CD4-positive, alpha-beta T cell treated with Interferon gamma for 1 hour (primary cell): ENCODE measurements at places on chromosomes 4 and X.
A peak's percentile ranks its signal among the peaks of the same experiment; 100 is the strongest.

GRCh38 chr4:41533680-41534079 is 4.3 kb upstream of the LIMCH1 start:
- no peak for DNase-seq

- DNase-seq = no peak
Measured at GRCh38 chr4:6298035-6298434, 28.4 kb downstream of the WFS1 start.

- DNase-seq = no peak
Measured at GRCh38 chrX:136168929-136169735, 21.8 kb downstream of the FHL1 start.

- peak; percentile 33 for DNase-seq
Measured at GRCh38 chr4:82430964-82431745, 765 bp downstream of the ENOPH1 start.

- DNase-seq = no peak
Measured at GRCh38 chrX:14194711-14195110, 165.0 kb upstream of the GEMIN8 start.

- DNase-seq = no peak
Measured at GRCh38 chrX:97168646-97169045, 284.9 kb downstream of the RPA4 start.

- DNase-seq = no peak
Measured at GRCh38 chrX:9710332-9710731, 55.3 kb downstream of the GPR143 start.

GRCh38 chr4:141955696-141956095 is 319.3 kb downstream of the IL15 start:
- no peak for DNase-seq

DNA sequence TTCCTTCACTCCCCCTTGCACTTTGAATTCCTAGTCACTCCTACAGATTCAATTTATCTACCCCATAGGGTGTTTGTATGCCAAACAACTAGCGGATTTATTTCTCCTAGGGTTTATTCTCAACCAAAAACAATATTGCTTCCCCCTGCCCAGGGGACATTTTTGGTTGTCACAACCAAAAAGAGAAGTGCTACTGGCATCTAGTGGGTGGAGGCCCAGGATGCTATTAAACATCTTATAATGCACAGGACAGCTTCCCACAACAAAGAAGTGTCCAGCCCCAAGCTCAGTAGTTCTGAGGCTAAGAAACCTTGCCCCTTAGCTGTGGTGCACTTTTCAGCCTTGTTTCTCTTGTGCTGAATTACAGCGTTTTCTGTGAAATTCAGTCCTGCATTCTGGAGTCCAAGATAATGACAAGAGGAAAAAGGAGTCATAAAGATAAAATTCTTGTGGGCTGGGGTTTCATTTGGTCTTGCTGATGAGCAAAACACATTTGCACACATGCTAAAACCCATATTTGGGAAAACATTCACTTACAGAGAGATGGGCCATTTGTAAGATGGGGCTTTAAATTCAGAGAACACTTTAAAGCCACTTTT is 11.2 kb upstream of the SYTL4 start:
- DNase-seq = no peak

DNA sequence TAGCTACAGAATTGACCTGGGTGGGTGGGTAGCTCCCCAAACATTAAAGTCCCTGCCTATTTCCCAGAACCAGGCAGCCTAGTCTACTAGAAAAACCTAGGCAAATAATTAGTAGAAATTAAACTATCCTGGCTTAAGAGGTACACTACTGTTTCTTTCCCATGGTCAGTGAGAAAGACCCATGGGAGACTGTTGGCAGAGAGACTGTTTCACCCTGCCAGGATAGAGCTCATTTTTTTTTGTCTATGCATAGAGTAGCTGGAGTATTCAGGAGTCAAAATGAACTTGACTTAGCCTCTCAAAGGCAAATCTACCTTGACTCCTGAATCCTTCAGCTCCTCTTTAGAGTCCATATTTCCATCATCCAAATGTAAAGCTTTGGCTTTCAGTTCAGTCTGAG is 107.0 kb upstream of the AR start:
- DNase-seq = no peak

DNA sequence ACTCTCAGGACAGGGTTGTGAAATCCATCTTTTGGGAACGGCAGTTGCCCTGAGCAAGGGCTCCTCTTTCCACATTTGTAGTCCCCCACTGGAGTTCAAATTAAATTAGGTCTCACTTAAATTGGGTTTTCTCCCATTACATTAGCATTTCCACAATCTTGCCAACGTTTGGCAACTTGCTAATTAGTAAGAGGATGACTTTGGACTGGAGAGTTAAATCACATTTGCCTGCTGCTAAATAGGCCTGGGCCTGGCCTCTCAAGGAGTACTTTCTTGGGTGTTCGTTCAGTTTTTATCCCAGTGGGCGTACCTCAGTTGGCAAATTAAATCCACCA is 33.8 kb downstream of the TNIP3 start:
- DNase-seq = no peak

DNA sequence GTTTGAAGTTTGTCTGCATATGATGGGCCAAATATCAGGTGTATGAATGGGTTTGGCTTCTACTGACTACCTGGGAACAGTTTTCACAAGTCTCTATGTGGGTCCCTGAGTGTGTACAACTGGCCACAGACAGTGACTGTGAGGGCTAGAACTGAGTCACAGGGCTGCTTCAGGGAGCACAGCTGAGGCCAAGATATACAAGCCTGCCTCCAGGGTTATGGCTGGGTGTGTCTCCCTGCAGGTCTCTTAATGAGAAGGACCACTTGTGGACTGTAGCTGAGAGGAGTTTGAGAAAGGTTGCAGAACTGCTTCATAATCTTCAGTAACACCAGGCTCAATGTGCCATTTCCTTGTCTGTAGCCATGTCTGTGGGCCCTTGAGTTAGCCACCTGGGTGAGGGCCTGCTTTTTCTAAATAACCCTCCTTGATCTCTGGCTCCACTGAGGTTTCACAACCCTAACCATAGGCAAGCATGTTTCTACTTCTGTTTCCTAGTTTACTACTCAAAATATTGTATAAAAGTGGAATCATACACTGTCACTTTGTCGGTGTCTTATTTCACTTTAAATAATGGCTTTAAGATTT is 81.3 kb downstream of the ZNF732 start:
- DNase-seq = no peak

GRCh38 chr4:86100539-86101215 is 259.2 kb downstream of the MAPK10 start:
- DNase-seq = no peak

- no peak for DNase-seq
Measured at GRCh38 chr4:76055016-76055415, 19.1 kb upstream of the CXCL11 start.

- DNase-seq = no peak
Measured at GRCh38 chr4:92334716-92335350, 31.1 kb downstream of the GRID2 start.

GRCh38 chr4:89572224-89572858 is 264.6 kb downstream of the SNCA start:
- no peak for DNase-seq

DNA sequence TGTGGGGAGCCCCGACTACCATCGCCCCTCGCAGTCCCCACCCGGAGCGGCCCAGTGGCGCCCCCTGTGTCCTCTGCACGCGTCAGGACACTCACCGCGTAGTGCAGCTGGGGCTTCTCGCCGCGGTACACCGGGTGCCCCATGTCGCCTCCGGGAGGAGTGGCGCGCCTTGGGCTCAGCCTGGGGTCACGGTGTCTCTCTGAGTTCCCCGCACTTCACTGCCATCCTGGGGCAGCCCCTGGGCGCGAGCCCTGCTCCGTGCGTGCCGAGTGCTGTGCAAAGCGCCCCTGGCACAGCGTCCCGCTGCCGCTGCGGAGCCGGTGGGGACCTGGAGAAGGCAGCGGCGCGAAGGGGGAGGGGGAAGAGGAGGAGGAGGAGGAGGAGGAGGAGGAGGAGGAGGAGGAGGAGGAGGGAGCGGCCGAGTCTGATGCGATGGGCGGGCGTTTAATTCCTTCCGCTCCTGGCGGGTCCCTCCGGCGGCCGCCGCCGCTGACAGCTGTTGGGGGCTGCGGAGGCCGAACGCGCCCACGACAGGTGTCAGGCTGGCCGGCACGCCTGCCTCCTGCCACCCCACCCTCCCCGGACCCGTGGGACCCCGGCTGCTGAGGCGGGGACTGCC is 134.3 kb downstream of the AMELX start:
- DNase-seq = no peak

DNA sequence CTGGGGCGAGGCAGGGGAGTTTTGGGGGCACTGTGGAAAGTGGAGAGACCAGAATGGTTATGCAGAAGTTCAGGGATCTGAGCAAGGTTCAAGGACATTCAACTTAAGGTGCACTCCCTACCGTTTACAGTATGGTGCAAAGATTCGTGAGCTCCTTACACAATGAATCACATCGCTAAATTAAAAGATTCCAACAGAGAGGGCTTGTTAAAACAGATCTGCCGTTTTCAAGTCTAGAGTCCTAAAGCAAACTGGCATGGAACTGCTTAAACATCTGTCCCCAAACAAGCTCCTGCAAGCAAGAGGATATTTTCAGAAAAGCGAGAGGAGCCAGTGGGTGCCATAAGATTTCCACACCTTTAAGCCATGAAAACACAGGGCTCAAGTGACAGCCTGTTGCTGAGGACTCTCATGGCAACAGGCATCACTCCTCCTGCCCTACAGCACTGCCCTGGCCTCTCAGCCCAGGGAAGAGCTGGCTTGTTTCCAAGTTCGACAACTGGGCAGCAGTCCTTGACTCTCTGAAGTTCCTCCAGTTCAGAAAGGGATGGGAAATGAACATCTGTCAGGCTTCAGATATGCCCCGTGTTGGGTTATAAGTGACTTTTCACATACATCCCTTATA is 10.0 kb downstream of the FAM184B start:
- DNase-seq = no peak

DNA sequence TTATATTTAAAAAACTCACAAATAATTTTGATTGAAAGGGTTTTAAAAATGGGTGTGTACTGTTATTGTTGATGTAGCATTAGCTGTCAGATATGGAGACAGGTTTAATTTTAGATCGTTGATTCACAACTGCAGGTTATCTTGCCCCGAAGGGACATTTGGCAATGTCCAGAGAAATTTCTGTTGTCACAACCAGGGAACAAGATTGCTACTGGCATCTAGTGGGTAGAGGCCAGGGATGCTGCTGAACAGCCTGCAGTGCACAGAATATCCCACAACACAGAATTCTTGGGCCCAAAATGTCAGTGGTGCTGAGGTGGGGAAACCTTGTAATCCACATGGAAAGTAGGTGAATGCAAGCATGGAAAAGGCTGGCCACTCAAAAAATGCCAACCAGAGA is 114.9 kb downstream of the MAGEB17 start:
- DNase-seq = no peak

GRCh38 chr4:23374259-23374658 is 515.6 kb downstream of the PPARGC1A start:
- no peak for DNase-seq

GRCh38 chrX:104668550-104668949 is 102.6 kb downstream of the IL1RAPL2 start:
- DNase-seq = no peak

DNA sequence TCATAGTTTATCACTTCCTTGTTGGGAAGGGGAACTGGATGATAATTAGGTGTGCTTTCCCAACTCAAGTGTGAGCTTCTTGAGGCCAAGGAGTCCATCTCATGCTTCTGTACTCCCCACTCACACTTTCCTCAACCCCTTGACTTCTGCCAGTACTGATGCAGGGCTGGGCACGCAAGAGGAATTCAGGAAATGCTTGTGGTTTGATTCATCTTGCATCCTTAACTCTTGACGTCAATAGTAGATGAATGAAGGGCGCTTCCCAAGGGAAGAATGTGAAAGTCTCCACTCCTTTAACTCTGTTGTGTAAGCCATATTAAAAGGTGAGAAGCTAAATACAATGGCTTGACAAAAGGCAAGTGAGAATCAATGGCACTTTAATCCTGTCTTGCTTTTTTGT is 101.8 kb downstream of the AGTR2 start:
- DNase-seq = no peak

DNA sequence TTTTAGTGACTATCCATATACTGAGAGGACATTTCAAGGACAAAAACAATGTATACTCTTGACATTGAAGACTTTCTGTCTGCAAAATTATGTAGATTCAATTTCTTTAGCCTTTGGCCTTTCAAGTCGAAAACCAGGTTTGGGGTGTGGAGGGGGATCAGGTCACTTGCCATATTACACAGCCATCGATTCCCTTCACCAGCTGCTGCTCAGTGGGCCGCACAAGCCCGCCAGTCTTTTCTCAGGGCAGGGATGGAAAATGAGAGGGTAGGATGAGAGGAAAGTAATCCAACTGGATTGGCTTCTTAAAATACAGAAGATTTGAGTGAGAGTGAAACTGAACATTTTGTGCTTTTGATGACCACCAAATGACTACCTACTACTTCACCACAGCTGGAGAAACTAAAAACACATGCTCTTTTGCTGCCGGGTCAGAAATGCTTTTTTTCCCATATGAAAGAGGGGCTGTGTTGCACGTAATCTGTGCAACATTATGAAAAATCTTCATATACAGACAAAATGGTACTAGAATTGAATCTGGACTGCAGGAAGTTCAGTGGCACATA is 51.4 kb downstream of the FHL1 start:
- no peak for DNase-seq

GRCh38 chrX:49041744-49042580 is 1.2 kb downstream of the TFE3 start:
- DNase-seq = peak; percentile 8
